SJSA1 (cell line): ENCODE measurements at places on chromosomes 7 and 10. TPM values are rescaled to one million over a fixed set of nuclear protein-coding genes. Genes with fewer than 3 reads are reported as not detected.
A peak's percentile ranks its signal among the peaks of the same experiment; 100 is the strongest.

DNA sequence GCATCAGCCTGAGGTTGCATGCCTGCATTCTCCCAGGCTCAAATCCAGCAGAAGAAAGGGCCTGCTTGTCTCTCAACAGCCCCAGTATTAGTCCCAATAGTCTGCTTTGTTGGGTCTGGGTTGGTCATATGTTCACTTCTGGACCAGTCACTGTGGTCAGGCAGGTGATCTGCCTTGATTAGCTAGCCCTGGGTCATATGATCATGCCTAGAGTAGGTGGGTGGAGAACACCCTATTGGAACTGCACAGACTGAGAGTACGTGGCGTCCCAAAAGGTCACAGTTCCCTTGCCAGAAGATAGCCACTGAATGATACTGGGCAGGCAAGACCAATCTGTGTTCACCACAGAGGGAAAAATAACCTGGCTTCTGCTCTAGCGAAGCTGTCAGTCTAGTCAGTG is 80.1 kb downstream of the SH2D4B start:
- DNase-seq, result no peak

- no peak for DNase-seq
Measured at GRCh38 chr10:128150561-128150960, 24.3 kb upstream of the MKI67 start.

Gene SDK1
- total RNA-seq, result 8.7 and 33.8 TPM in 2 replicates

- no peak for DNase-seq
Measured at GRCh38 chr10:36638462-36639155, 486.8 kb upstream of the ANKRD30A start.

- DNase-seq, result no peak
Measured at GRCh38 chr10:72248468-72249151, 25.1 kb upstream of the DDIT4 start.

- no peak for DNase-seq
Measured at GRCh38 chr10:90945491-90946070, 24.7 kb upstream of the ANKRD1 start.

Gene IPMK
- total RNA-seq, result 4.6 and 5.8 TPM in 2 replicates

DNA sequence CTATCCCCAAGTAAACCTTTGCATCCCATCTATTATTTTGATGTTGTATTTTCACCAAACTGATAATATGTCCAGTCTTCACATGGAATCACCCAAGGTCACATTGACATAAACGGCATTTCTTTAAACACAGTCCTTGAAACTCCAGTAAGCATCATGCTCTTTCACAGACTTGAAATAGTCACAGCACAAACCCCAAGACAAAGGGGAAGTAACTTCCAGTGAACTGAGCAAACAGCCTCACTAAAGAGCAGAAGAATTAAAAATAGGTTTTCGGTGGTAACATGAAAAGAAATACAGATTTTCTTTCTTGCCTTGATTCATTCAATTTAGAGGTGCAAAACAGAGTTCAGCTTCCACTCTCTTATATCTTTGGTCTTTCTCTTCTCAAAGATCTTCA is 253.7 kb downstream of the SFMBT2 start:
- no peak for DNase-seq

DNA sequence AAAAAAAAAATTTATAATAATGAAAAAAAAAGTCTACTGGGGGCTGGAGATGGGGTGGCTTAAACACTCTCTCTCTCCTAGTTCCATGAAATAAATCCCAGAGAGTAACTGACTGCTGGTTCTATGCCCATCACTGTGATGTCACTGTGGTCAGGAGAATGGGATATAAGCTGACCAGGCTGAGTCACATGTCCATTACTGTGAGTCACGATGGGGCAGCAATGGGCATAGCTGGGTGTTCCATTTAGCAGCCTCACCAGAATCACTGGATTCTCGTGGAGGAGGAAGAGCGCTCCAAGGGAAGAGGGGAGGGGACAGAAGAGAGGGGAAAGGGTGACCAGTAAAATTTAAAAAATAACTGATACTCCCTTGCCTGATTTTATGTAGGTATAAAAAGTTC is 37.1 kb downstream of the MASTL start:
- peak; percentile 89 for DNase-seq

GRCh38 chr10:129799942-129800341 is 164.1 kb downstream of the EBF3 start:
- no peak for DNase-seq

Gene C7orf33
- total RNA-seq, result not detected in 2 replicates

Gene LBX1
- total RNA-seq, result not detected in 2 replicates

DNA sequence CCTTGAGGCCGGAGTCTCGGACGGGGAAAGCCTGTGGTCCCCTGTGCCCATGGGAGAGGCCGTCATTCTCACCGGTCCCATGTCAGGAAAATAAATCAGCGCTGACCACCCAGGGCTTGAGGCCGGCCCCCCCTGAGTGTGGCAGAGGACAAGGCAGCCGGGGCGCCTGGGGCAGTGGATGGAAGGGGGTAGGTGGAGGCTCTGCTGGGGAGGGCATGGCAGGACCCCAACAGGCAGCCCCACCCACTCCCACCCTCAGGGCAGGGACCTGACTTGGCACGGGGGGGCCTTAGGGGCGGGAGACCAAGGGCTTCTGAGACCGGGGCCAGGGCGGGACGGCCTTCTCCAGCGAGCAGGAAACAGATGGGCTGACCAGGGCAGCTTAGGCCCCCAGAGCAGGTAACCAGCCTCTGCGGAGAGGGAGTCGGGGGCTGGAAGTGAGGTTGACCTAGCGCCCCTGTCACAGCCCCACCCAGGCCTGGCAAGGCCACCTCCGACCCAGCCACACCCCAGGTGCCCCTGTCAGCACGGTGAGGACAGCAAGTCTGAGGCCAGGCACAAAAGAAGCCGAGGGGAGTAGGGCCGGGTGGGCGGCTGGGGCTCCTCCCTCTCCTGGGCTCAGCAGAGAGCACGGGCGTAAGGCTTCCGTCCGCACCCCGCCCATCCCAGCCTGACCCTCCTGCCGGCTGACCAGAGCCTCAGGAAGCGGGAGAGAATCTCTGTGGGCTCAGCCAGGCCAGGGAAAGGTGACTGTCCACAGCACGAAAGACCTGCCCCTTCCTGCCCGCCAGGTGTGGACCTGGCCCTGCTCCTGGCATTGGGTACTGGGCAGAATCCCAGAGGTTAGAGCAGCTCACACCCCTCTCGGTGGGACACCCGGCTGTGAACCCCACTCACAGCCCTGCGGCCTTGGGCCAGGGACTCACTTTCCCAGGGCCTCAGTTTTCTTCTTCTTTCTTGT is 87.4 kb downstream of the FOXL3 start:
- peak; percentile 40 for DNase-seq

- DNase-seq, result no peak
Measured at GRCh38 chr10:83612746-83613145, 526.6 kb upstream of the GHITM start.

Gene GCK
- total RNA-seq, result 0.13 and 1.6 TPM in 2 replicates

- DNase-seq, result no peak
Measured at GRCh38 chr10:72612203-72612826, 13.6 kb downstream of the MICU1 start.

- DNase-seq, result no peak
Measured at GRCh38 chr10:30412901-30413300, 21.1 kb upstream of the MAP3K8 start.

DNA sequence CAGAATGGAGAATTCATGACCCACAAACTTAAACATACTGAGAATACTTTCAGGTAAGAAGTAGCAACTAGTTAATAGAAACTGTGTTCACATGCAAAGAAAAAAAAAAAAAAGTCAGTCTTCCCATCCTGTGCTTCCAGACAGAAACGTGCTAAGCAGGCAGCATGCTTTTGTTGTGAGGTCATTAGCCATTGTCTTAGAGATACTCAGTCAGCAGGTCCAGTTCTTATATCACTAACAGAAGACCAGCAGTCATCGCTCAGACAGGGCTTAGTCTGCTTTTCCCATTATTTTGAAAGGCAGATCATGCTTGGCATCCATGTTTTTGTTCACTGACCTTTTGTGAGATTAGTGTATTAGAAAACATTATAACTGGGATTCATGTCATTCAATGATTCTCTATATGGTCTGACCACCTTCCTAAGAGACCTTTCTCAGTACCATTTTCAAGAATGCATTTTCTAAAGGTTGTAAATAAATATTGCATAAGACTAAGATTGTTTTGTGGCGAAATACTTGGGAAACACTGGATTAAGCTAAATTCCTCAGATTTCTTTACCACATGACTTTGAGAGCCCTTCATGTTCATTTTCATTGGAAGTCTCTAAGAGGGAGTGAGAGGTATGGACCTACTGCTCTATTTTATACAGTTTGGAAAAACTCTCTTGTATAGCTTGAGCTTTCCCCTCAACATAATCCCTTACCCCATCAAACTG is 45.0 kb upstream of the AGBL3 start:
- peak; percentile 83 for DNase-seq

Gene ZNF365
- 1.4 and 3.0 TPM in 2 replicates for total RNA-seq

- peak; percentile 0 for DNase-seq
Measured at GRCh38 chr10:12509794-12510100, 160.4 kb downstream of the CAMK1D start.

DNA sequence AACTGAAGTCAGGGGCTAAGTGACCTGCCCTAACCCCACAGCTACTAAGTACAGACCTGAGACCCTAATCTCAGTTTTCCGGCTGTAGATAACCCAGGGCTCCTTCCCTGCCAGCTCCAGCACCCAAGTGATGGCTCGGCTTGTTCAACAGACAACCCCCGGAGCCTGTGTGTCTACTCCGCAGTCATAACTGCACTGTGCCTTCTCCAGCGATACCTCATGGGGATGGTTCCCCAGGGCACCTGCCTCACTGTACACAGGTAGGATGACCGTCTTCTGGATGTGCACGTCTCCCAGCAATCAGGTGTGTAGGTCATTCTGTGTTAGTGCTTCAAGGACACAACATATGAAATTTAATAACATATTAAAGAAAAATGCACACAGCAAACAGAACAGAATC is 37.1 kb downstream of the CPXM2 start:
- DNase-seq, result no peak

- DNase-seq, result no peak
Measured at GRCh38 chr7:140972876-140973829, 41.6 kb downstream of the MRPS33 start.

DNA sequence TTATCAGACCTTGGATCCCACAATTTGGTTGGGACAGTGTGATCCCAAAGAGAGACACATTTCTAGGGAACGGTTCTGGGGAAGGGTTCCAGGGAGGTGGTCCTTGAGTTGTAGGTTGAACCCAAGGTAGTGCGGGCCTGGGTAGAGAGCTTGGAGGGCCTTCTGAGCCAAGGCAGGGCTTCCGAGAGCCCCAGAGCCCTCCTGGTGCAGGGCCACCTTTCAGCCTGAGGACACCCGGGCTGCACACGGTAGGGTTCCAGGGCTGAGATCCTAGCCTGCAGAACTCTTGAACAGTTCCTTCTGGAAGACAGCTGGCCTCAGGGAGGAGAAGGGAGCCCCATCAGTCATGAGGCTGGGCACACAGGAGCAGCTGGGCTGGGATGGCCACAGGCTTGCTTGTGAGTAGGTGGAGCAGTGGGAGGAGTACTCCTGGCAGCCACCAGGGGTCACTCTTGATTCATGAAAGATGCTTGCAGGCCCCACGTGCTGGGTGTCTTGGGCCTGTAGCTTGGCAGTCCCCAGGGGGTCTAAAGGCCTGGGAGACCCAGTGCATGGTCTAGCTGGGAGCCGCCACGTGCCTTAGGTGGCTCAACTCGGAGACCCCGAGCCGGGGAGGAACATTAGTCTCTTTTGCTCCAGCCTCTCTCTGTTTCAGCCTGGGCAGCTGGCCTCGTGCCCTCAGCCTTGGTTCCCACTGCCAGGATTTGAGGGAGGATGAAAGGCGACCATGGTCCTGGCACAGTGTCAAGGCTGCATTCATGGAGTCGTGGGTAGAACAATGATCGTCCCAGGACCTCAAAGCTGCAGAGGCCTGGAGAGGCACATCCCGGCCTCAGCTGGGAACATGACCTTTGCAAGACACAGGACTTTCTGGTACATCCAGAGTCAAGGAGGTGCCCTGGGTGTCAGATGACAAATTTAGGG is 381.6 kb downstream of the TYW1 start:
- DNase-seq, result peak; percentile 62

- no peak for DNase-seq
Measured at GRCh38 chr7:42292991-42293521, 56.0 kb upstream of the GLI3 start.

Gene AKR1D1
- total RNA-seq, result not detected in 2 replicates

DNA sequence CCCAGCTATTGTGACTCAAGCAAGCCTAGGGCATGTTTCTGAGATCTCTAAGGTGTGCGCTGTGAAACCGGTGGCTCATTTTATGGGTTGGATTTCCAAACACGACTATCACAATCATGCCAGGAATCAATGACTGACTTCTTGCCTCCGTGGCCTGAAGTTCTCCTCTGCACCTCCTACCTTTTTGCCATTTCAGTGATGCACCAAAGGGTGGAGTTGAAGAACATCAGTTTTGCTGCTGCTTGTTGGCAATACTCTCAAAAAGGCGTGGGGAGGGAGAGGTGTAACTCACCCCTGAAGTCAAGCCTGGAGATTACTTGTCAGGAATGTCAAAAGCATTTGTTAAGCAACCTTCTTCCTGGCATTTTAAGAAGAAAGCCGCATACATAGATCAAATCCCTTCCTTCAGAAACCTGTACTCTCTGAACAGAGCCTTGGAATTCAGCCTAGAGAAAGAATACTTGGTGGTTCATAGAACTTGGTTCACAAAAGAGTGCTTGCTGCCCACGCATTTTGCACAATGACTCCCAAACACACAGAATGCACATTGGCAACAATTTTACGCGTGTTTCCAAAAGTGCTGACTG is 41.0 kb downstream of the KIAA1217 start:
- no peak for DNase-seq

Gene HOXA1
- total RNA-seq, result 2.0 and 5.8 TPM in 2 replicates

DNA sequence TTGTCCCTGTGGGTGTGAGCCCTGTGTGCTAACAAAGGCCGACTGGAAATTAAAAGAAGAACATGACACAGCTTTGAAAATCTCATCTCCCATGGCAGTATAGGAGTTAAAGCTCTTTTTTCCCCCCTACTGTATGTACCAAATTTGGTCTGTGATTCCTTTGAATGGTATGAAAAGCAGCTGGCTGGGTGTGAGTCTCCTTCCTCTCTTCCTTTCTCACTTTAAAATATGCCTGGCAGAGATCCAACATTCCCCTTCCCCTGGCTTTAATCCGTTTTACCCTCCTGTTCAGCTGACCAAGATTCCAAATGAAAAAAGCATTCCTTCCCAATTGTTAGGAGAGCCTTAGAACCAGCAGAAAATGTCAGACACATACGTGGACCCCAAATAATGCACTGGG is 225.0 kb upstream of the CELF2 start:
- peak; percentile 81 for DNase-seq
